Naive thymus-derived CD4-positive, alpha-beta T cell (primary cell): ENCODE measurements at places on chromosomes 7 and 10.

GRCh38 chr10:90944749-90945148 is 23.9 kb upstream of the ANKRD1 start:
- no peak for DNase-seq

GRCh38 chr10:28569506-28570159 is 36.7 kb downstream of the WAC start:
- DNase-seq = no peak

- DNase-seq = no peak
Measured at GRCh38 chr10:100810091-100810834, 64.9 kb downstream of the PAX2 start.

DNA sequence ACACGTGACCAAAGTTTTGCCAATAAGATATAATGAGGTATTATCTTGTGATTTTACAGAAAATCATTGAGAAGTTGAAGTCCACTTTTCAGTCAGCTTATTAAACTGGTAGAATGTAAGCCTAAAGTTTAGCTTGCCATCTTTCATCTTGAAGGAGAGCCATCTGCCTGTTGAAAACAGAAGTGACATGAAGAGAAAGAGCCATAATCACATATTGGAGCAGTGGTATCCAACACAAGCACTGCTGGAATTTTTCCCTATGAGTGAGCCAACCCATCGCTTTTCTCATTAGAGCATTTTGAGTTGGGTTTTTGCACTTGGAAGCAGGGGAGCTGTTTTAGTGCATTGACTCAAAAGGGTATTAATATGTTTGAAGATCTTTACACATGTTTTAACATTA is 117.6 kb upstream of the FERD3L start:
- no peak for DNase-seq

DNA sequence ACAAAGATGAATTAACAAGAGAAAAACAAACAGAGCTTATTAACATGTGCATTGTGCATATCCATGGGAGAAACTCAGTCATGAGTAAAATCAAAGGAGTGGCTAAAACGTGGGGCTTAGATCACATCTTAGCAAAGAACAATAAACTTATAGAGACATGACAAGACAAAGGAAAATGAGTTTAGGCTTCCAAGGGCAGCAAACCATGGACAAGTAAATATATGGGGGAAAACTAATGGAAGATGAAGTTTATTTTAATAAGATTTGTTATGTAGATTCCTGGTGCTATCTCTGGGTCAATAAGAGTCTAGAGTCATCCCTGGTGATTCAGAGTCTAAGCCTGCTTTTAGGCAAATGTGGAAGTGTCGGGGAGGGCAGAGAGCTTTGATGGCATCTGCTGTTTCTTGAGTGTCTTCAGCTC is 87.2 kb upstream of the PLPP4 start:
- no peak for DNase-seq

- no peak for DNase-seq
Measured at GRCh38 chr10:850093-850492, 81.4 kb downstream of the LARP4B start.

DNA sequence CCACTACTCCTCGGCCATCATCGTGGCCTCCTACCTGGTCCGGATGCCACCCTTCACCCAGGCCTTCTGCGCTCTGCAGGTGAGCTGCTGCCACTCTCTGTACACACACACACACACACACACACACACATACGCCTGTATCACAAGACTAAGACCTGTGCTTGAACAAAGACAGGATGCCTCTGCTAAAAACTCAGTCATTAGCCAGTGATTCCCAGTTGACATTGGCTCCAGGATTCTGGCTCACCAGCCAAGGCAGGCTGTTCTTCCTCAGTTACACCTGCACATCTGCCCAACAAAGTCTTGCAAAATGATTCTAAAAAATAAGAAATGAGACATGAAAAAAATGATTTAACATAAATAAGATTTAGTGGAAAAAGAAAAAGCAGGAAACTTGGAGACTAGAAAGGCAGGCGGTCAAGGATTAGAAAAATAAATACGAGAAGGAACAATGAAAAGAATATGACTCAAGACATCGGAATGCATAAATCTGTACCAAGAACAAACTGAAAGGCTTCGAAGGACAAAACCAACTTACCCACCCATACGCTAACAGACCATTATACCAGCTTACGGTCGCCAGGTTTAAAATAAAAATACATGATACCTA is 7.4 kb upstream of the LRRC18 start:
- DNase-seq = no peak

DNA sequence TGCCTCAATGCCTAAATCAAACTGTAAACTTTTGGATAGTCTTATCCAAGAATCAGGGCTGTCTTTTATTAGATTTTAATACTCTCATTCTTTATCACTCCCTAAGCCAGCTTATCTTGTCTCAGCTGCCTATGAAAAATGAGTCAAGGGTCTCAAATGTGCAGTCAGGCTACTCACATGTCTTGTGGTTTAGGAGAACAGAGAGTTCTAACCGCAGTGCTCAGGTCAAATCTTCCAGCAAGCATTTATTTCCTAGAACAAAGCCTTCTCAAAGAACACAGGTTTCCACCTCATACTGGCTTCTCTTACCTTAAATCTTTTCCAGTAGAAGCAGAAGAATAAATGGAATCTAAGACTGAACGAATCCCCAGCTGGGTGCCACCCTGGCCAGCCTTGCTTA is 23.5 kb downstream of the HTR5A start:
- no peak for DNase-seq

GRCh38 chr7:12458520-12459131 is 55.0 kb upstream of the VWDE start:
- DNase-seq = no peak

DNA sequence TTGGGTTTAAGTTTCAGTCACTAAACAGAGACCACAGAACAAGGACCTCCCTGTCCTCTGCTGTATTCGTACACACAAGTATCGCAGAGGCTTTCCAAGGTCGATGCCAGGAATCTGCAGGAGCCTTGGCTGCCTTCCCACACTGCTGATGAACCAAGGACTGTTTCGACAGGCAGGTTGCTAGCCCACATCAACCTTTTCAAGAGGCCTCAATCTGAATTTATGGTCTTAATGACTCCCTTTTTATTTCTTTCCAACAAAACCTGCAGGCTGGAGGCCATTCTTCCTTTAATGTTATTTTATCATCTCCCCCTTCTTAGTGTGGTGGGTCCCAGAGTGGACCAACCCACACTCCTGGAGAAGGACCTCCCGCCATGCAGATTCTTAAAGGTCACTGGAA is 45.6 kb downstream of the JCAD start:
- DNase-seq = no peak

DNA sequence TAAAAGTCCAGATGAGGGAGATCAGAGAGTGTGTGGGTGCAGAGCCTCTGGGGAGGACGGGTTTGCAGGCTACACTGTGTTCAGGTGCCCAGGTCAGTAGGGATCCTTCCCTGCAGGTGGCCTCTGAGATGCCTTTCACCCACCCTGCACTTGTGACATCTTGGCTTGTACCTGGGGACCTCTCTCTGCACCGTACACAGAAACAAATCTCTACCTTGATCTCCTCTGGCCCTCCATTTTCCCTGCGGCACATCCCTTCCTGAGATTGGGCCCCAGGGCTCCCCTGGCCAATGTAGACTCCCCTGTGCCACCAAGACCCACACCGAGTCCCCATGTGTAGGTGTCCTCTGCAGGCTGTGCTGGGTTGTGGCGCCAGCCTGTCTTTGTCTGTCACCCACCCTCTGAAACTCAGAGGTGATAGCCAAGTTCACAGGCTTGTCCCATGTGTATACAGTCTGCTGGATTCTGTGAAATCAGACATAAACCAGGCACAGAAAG is 140.6 kb downstream of the PTPN20 start:
- no peak for DNase-seq

- no peak for DNase-seq
Measured at GRCh38 chr7:6181136-6181535, 91.3 kb downstream of the CYTH3 start.

- no peak for DNase-seq
Measured at GRCh38 chr10:22693860-22694259, 20.5 kb downstream of the PIP4K2A start.

DNA sequence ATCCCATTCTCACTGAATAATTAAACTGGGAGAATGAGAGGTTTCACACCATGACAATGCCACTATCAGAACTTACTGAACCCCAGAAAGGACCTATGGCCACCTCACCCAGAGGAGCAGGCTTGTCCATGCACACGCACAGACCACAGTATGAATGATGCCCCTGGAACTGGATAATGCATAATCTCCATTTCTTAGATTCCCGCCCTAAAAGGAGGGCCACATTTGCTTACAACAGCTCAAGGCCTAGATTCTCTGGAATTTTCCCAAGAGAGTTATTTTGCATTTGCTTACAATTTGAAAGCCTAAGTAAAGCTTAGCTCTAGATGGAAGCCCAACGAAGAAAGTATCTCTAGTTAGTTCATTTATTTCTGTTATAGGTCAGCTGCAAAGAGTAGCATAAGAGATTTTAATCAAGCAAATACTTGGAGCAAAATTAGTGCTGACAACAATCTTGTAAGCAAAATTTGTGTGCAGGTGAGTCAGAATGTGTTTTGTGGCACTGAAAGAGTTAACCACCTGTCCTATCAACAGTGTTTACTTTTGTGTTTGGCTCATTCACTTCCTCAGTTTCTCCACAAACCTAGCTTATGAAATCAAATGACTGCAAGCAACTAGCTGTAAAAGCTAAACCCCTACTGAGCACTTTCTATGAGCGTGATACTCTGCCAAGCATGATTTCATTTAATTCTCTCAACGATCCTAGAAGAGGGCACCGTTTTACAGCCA is 32.1 kb downstream of the ELMO1 start:
- DNase-seq = no peak

GRCh38 chr7:24793982-24794648 is 36.9 kb upstream of the GSDME start:
- DNase-seq = no peak

GRCh38 chr7:99032928-99033327 is 111.0 kb downstream of the SMURF1 start:
- DNase-seq = no peak

- DNase-seq = no peak
Measured at GRCh38 chr10:102752934-102753664, 9.4 kb downstream of the WBP1L start.

DNA sequence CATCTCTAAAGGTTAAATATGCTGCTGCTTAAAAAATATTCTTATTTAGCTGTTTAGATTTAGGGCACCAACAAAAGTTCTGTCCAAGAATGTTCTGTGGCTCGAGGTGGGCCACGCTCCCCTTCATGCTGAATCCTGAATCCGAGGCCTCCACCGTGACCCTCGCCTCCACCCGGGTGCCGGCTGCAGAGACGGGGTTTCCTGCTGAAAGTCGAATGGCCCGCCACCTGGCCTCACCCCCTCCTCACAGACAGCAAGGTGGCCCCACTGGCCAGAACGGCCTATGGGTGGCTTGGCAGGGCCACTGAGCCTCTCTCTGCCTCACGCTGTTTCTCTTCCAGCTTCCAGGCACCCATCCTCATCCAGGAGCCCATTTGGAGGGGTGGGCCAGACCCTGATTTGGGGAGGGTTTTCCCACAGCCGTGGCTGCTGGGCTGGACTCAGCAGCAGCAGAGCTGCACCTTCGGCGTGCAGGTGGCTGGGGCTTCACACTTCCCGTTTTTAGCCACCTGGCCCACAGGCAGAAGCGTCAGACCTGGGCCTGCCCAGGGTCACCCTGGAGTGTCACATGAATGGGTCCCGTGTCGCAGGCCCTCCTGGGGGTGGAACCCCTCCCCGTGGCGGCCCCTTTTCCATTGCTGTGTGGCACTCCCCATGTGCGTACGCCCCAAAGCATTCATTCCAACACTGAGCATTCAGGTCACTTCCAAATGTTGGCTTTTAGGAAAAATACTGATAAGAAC is 26.3 kb upstream of the ADGRA1 start:
- no peak for DNase-seq

DNA sequence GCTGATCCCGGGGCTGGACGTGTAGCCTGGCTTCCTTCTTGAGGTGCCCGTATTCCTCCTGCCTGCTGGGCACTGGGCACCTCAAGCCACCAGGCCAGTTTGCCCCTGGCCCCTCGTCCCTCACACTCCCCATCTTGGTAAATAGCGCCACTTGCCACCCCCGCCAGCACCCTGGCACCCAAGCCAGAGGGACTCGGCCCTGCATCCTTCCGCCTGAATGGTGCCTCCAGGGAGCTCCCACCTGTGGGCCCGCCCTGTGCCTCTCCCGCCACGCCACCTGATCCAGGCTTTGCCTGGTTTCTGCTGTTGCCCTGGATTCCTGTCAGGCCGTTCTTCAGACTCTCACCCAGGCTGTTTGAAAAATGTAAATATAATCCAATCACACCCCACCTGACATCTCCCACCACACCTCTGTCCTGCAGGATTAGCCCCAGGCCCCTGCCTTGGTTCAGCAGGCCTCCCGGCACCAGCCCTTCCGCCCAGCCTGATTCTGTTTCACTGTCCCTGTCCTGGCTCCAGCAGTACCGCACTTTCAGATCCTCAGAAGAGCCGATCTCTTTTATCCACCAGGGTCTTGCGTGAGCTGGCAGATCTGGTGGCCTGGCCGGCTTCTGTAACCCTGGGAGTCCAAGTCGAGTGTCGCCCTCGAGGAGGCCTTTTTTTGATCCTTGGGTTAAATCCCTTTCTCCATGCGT is 33.8 kb downstream of the WIPI2 start:
- DNase-seq = no peak

DNA sequence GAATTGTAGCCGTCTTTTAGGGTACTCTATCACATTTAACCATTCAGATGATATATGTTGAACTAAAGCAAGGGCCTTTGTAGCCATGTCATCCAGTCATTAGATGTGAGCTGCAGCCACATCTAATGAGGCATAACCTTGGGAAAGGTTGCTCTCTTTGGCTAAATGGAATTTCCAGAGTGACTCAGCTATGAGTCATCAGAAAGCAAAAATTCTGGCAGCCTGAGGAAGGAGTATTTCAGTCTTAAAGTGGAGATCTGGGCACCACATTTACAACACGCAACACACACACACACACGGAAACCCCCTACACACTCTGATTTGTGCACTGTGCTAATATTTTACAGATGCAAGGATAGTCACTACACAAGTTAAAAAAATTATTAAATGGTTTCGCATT is 176.9 kb upstream of the ZWINT start:
- DNase-seq = no peak

- DNase-seq = no peak
Measured at GRCh38 chr7:20913853-20914252, 127.2 kb upstream of the SP8 start.

GRCh38 chr7:155216475-155217272 is 81.0 kb upstream of the INSIG1 start:
- DNase-seq = no peak
